ENCODE measurements at places on chromosomes 1 and 21. TPM values are rescaled to one million over a fixed set of nuclear protein-coding genes. Genes with fewer than 3 reads are reported as not detected.

DNA sequence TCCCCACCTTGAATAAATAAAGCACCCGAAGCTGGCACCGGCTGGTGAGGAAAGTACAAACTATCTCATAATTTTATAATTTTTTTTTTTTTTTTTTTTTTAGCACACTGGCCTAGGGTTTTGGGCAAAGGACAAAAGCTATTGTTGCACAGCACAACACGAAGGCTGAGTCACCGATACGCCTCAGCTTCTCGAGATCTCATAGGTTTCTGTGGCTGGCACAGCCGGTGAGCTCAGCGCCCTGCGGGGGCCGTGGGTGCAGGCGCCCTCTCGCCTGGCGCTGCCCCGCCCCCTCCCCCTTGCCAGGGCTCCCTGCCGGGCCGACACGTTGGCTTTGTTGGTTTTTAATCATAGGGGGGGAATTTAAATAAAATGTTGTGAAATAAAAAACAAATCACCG, 17.2 kb downstream of the CASZ1 start:
- no peak overlapping the region for H3K4me3 ChIP-seq
- no peaks in the 10 kb centered on the region for H3K4me1 ChIP-seq
- DNase-seq, result no peak
- H3K27ac ChIP-seq, result no peak overlapping the region
- H3K36me3 ChIP-seq, result no peaks in the 10 kb centered on the region

CR1L gene
- not detected for total RNA-seq

DENND2D gene
- 274 TPM for total RNA-seq

FAM72D gene
- 0.31 TPM for total RNA-seq

SPRR1B gene
- total RNA-seq, result not detected

DNA sequence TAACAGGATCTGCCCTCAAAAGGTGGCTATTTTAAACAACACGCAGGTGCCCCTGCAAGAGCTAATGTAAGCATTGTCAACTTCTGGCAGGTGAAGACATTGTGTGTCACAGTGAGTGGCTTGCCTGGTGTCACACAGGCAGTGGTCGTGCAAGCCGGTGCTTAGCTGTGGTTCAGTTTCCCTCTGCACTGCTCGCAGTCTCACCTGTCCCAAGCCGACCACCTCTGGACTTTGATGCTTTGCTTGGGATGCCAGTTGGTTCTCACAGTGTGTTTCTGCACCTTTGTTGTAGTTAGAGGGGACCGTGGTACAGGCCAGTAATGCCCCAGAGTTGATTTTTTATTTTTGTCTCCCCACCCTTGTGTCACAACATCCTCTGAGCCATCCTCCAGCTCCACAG, 85.2 kb downstream of the UCK2 start:
- no peak overlapping the region for H3K4me3 ChIP-seq
- H3K36me3 ChIP-seq, result no peaks in the 10 kb centered on the region
- no peaks in the 10 kb centered on the region for H3K4me1 ChIP-seq
- no peak overlapping the region for H3K27ac ChIP-seq
- no peak for DNase-seq

ST6GALNAC3 gene
- 3.6 TPM for total RNA-seq

GRCh38 chr1:172777767-172778166, 118.9 kb downstream of the FASLG start:
- H3K4me1 ChIP-seq, result no peaks in the 10 kb centered on the region
- no peak for DNase-seq
- no peak overlapping the region for H3K4me3 ChIP-seq
- no peaks in the 10 kb centered on the region for H3K27me3 ChIP-seq
- H3K27ac ChIP-seq, result no peak overlapping the region
- no peaks in the 10 kb centered on the region for H3K36me3 ChIP-seq

- no peak for DNase-seq
- no peaks in the 10 kb centered on the region for H3K27me3 ChIP-seq
- no peak overlapping the region for H3K4me3 ChIP-seq
- peaks cover 1% of the 10 kb centered on the region for H3K4me1 ChIP-seq
- no peaks in the 10 kb centered on the region for H3K36me3 ChIP-seq
- H3K27ac ChIP-seq, result no peak overlapping the region
Observed at GRCh38 chr1:160413716-160414115, 13.4 kb downstream of the VANGL2 start.

LDLRAD1 gene
- total RNA-seq, result not detected

RPTN gene
- total RNA-seq, result not detected

DNA sequence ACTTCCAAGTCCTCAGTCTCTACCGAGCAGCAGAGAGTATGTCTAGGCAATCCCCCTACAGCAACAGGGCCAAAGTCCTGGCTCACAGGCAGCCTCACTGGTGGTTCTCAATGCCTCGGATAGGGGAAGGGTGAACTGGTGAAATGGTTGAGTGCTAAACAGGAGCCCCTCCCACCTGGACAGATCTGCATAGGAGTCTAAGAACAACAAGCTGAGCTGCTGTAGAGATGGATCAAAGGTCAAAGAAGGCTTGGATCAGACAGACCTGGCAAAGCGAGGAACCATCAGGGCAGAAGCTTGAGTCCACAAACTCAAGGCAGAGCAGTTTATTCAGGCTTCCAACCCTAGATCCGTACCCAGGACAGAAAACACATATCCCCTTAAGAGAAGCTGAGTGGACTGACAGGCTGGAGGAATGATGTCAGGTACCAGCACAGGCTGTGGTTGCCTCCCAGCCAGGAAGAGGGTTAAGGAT, 31.8 kb downstream of the RABIF start:
- H3K27ac ChIP-seq, result no peak overlapping the region
- no peak for DNase-seq
- no peak overlapping the region for H3K4me3 ChIP-seq
- H3K36me3 ChIP-seq, result no peaks in the 10 kb centered on the region
- H3K27me3 ChIP-seq, result peaks cover 12% of the 10 kb centered on the region
- H3K4me1 ChIP-seq, result peaks cover 15% of the 10 kb centered on the region

DNA sequence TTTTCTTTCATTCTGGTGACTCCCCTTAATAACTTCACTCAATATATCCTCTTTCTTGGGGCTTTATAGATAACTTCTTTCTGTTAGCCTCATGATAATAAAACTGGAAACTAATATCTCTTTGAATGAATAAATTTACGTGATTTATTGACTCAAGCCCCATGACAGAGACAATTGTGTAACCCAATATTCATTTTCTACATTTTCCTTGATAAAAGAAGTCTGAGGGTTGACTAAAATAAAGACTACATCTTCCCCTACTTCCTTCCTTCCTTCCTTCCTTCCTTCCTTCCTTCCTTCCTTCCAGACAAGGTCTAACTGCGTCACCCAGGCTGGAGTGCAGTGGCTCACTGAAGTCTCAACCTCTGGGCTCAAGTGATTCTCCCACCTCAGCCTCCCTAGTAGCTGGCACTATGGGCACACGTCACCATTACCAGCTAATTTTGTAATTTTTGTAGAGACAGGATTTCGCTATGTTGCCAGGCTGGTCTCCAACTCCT, 85.1 kb downstream of the CYYR1 start:
- H3K36me3 ChIP-seq, result no peaks in the 10 kb centered on the region
- no peak overlapping the region for H3K4me3 ChIP-seq
- no peak overlapping the region for H3K27ac ChIP-seq
- no peaks in the 10 kb centered on the region for H3K27me3 ChIP-seq
- H3K4me1 ChIP-seq, result no peaks in the 10 kb centered on the region

- no peak overlapping the region for H3K27ac ChIP-seq
- H3K4me1 ChIP-seq, result no peaks in the 10 kb centered on the region
- H3K27me3 ChIP-seq, result peaks cover 36% of the 10 kb centered on the region
- H3K4me3 ChIP-seq, result no peak overlapping the region
Observed at GRCh38 chr1:36824390-36824861, 209.9 kb downstream of the GRIK3 start.

DNA sequence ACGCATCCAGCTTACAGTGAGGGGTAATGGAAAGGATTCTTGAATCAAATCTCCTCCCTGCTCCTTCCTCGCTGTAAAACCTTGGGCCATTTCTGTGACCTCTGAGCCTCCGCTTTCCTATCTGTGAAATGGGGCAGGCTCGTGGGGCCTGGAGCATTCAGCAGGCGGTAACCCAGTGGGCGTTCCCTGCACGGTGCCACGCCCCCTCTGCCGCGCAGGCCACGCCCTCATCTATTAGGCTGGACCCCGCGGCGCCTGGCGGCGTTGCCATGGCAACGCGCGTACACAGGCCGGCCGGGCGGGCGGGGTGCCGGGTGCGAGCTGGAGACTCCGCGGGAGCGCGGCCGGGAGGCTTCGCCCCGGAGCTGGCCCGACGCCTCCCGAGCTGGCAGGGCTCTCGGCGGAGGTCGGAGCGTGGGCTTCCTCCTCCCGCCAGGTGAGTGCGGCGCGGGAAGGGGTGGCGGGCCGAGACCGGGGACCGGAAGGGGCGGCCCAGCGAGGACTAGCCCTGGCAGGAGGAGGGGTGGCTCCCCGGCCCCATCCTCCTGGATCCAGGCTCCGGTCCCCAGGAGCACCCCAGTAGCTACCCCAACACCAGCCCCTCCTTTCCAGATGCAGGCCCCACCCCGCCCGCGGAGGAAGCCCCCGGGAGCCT, at the start of gene FHAD1:
Gene FHAD1 (plus strand): TSS at position 264 of the 655 bp plus-strand sequence. CDS start 4,562 bp downstream, outside the sequence.
- DNase-seq, result peak; percentile 33
- H3K27me3 ChIP-seq, result peaks cover 31% of the 10 kb centered on the region
- peaks cover 30% of the 10 kb centered on the region for H3K4me1 ChIP-seq

DNA sequence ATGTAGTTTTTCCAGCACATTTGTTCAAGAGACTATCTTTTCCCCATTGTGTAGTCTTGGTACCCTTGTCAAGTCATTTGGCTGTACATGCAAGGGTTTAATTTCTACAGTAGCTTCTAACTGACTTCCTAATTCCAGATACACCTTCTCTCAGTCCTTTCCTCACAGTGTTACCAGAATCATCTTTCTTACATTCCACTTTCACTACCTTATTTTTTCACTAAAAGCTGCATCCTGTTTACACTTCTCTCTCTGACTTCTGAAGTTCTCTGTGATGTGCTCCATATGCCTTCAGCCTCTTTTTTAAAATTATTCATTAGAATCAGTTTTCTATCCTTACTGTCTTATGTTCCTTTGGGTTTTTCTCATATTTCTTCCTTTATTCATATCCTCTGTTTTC, 57.1 kb upstream of the RWDD3 start:
- DNase-seq, result no peak
- no peaks in the 10 kb centered on the region for H3K4me1 ChIP-seq
- no peak overlapping the region for H3K4me3 ChIP-seq

CFHR3 gene
- total RNA-seq, result not detected

- peaks cover 7% of the 10 kb centered on the region for H3K4me1 ChIP-seq
- no peak for DNase-seq
- peaks cover 2% of the 10 kb centered on the region for H3K36me3 ChIP-seq
- no peak overlapping the region for H3K4me3 ChIP-seq
- peaks cover 56% of the 10 kb centered on the region for H3K27me3 ChIP-seq
Observed at GRCh38 chr1:30089024-30089430, 634.4 kb downstream of the MATN1 start.

DNA sequence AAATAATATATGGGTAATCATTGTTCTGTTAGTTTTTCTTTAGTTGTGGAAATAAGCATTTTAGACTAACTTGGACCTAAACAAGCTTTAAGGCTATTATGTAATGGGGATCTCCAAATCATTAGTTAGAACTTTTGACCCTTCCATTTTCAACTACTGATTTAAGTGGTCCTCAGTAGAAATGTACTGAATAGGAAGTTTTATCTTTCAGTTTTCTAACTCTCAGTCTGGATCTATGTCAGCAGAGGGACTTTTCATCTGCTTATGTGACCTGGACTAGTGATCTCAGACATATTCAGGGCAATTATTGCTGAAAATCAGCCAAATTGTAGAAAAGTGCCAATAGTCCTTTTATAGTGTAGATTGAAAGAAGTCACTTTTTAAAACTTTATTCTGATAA, 56.0 kb downstream of the SASS6 start:
- H3K36me3 ChIP-seq, result no peaks in the 10 kb centered on the region
- no peak overlapping the region for H3K4me3 ChIP-seq
- peaks cover 3% of the 10 kb centered on the region for H3K4me1 ChIP-seq
- DNase-seq, result no peak
- H3K27me3 ChIP-seq, result no peaks in the 10 kb centered on the region
- H3K27ac ChIP-seq, result peak overlapping the region; percentile 77

DNA sequence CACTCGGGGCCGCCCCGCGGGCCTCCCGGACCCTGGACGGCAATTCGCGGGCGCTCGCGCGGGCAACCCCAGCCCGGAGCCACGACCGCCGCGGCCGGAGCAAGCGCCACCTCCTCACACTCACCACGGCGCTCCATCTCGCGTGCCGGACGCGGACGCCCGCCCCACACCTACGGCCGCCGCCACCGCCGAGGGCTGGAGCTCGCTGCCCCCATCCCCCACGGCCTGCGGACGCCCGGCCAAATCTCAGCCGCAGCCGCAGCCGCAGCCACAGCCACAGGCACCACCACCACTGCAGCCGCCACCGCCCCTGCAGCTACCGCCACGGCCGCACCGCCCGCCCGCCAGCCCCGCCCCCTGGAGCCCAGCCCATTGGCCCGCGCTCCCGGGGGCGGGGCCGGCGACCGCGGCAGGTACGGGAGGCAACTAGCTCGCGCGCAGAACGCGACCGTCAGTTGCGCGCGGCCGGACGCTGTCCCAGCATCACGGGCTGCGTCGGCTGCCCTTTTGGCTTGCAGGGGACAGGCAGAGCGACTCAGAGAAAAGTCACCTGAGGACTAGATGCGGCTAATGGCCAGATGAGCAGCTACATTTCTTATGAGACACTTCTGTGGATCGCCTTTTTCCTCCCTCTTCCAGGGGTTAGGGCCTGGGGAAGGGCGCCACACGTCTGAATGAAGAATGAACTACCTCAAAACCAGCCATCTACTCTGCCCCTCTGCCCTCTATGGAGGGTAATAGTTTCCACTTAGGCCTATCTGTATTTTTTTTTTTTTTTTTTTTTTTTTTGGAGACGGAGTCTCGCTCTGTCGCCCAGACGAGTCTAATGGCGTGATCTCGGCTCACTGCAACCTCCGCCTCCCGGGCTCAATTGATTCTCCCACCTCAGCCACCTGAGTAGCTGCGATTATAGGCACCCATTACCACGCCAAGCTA, at the start of gene ARHGAP29:
Gene ARHGAP29 (minus strand): TSS at position 294 of the 936 bp plus-strand sequence. CDS start 5,973 bp downstream, outside the sequence.
- peaks cover 2% of the 10 kb centered on the region for H3K36me3 ChIP-seq
- DNase-seq, result peak; percentile 30
- H3K27ac ChIP-seq, result no peak within 1 kb of the TSS
- peaks cover 13% of the 10 kb centered on the region for H3K4me1 ChIP-seq
- H3K27me3 ChIP-seq, result peaks cover 61% of the 10 kb centered on the region
